Small intestine (tissue), 16 donors: ENCODE measurements at places on chromosomes 1 and 21. TPM values are rescaled to one million over a fixed set of nuclear protein-coding genes. Genes with fewer than 3 reads are reported as not detected.

PCNX2 gene
- polyA plus RNA-seq = 4.6 TPM

DNA sequence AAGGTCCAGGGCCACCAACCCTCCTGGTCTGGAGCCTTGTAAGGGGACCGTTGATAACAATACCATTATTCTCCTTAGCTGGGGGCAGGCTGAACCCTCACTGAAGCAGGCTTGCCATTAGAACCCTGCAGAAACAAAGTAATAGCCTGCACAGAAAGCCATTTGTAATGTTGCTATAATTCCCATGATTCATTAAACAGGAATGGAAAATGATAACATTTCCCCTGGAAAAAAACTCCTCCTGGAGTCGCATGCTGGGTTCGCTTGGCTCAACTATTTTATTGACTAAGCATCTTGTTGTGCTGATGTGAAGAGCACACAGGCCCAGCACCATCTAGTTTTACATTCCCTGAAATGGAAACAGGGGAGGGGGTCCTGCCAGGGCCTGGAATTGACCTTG, 155.6 kb upstream of the CSF3R start:
- DNase-seq = no peak

DNA sequence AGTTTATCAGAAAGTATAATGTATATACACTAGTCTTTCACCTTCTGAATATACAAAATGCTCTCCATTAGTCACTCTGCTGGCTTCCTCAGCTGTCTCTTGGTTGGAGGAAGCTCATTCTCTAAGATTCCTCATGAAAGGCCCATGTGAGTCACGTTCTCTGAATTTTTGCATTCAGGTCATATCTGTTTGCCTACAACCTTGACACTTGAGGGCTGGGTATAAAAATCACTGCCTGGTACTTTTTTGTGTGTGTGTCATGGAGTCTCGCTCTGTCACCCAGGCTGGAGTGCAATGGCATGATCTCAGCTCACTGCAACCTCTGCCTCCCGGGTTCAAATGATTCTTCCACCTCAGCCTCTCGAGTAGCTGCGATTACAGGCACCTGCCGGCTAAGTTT, 2.8 kb upstream of the GALNT2 start:
- DNase-seq = no peak

KLHDC7A gene
- 0.19 TPM for polyA plus RNA-seq

GRCh38 chr1:181061487-181061886, 27.0 kb upstream of the IER5 start:
- DNase-seq = no peak
